ENCODE measurements at places on chromosomes 13 and 19. TPM values are rescaled to one million over a fixed set of nuclear protein-coding genes. Genes with fewer than 3 reads are reported as not detected.

GRCh38 chr13:44373601-44374347, at the start of gene SERP2:
Gene SERP2, plus strand, starts transcription at chr13:44373824. Its CDS starts 202 bp downstream, at chr13:44374026.
- H3K4me1 ChIP-seq, result peaks cover 10% of the 10 kb centered on the region
- H3K27ac ChIP-seq, result peak within 1 kb of the TSS; percentile 43
- peaks cover 30% of the 10 kb centered on the region for H3K27me3 ChIP-seq
- peak; percentile 31 for DNase-seq

DNA sequence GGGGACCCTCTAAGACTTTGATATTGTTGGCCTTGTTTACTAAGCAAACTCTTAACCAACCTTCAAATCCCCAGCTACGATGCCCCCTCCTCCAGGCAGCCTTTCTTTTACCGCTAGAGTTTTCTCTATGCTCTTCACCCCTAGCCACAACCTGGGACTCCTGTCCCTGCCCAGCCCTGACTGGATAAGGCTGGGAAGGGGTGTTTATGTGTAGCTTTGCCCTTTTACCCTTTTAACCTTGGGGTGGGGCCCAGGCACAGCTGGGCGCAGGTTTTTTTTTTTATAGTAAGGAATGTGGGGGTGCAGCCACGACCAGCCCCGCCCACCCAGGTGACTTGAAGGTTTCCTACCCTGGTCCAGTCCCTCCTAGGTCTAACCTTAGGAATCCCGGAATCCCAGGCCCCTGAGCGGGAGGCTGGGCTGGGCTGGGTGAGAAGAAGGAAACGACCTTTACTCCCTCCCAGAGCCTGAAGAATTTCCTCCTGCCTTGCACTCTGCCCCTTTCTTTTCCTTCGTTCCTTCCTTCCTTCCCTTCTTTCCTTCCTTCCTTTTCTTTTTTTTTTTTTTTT, 12.2 kb downstream of the TJP3 start:
- H3K36me3 ChIP-seq, result no peaks in the 10 kb centered on the region
- H3K4me3 ChIP-seq, result no peak overlapping the region
- DNase-seq, result no peak
- H3K4me1 ChIP-seq, result peaks cover 10% of the 10 kb centered on the region
- peaks cover 4% of the 10 kb centered on the region for H3K27me3 ChIP-seq

- H3K4me3 ChIP-seq, result no peak overlapping the region
- no peaks in the 10 kb centered on the region for H3K4me1 ChIP-seq
- no peaks in the 10 kb centered on the region for H3K36me3 ChIP-seq
- H3K27me3 ChIP-seq, result peaks cover 13% of the 10 kb centered on the region
- H3K27ac ChIP-seq, result no peak overlapping the region
These were observed 64.0 kb downstream of the ANKRD10 start for GRCh38 chr13:110850840-110851239.

DNA sequence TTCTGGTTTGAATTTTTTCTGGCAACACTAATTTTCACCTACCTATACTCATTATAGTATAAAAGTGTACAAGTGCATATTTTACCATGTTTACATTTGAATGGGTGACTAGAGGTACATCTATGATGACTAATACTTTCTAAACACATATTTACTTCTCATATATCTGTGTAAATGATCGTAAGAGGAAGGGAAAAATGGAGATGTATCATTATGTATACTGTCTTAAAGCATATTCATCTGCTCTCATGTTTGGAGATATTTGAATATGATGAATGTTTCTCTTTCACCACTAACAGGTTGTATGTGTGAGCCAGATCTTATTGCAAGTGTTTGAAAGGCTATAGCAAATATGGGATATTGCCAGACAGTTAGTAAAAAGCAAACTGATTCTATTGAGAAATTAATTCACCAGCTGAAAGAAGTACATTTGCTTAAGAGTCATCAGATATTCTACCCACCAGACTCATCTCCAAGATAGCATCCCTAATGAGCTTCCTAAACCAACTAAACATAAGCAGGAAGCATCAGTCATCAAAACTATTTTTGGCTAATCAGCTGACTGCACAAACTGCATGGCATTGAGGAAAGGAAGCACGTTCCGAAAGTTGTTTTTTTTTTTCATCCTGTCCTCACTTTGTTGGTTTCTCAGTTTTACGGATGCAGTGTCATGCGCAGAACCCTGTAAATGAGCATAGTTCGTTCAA, 738.2 kb downstream of the GPC5 start:
- H3K27ac ChIP-seq, result no peak overlapping the region
- H3K27me3 ChIP-seq, result no peaks in the 10 kb centered on the region
- H3K36me3 ChIP-seq, result no peaks in the 10 kb centered on the region

GRCh38 chr13:80555796-80556678, 215.1 kb upstream of the SPRY2 start:
- no peak overlapping the region for H3K4me3 ChIP-seq
- H3K36me3 ChIP-seq, result no peaks in the 10 kb centered on the region
- peaks cover 7% of the 10 kb centered on the region for H3K4me1 ChIP-seq
- no peaks in the 10 kb centered on the region for H3K27me3 ChIP-seq
- DNase-seq, result no peak

- no peaks in the 10 kb centered on the region for H3K27me3 ChIP-seq
- H3K27ac ChIP-seq, result no peak overlapping the region
- H3K36me3 ChIP-seq, result no peaks in the 10 kb centered on the region
- no peak overlapping the region for H3K4me3 ChIP-seq
- no peak for DNase-seq
These were observed 127.2 kb upstream of the GJB6 start for GRCh38 chr13:20359335-20359734.

- H3K4me1 ChIP-seq, result peaks cover 7% of the 10 kb centered on the region
- H3K27ac ChIP-seq, result no peak overlapping the region
- no peak overlapping the region for H3K4me3 ChIP-seq
These were observed 36.0 kb upstream of the KPNA3 start for GRCh38 chr13:49828453-49828852.

DNA sequence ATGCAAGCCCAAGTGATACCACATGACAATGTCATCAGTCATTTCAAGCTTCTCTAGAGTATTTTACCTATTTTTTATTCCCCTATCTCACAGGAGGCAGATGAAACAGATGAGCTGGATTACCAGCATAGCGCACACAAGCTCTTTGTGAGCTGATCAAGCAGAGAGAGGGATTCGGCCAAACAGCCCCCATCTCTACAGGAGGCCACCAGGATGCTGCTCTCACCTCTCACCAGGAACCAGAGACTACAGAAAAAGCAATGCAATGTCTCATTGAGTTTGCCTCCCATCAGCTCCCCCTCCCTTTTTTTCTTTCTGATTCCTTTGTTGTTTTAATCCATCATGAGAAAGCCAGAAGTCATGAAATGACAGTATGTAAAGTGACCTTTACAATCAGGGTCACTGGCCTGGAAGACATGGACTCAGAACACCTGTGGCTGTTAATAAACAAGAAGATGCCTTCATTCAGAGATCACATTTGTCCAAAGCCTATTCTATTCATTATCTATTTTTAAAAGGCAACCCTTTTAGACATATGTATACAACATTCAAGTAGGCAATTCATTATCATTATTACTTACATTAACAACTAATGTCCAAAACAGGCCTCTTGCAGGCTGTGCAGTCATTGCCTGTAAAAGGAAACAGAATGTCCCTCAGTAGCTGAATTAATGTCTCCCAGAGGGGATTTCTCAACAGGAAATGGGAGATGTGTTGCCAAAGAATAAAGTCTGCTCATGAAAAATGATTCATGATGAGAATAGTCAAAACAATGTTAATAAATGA, 656.6 kb downstream of the TBC1D4 start:
- DNase-seq, result no peak
- no peaks in the 10 kb centered on the region for H3K4me1 ChIP-seq
- H3K27me3 ChIP-seq, result no peaks in the 10 kb centered on the region
- H3K27ac ChIP-seq, result no peak overlapping the region
- H3K4me3 ChIP-seq, result no peak overlapping the region

- H3K4me3 ChIP-seq, result no peak overlapping the region
- H3K27ac ChIP-seq, result no peak overlapping the region
- no peak for DNase-seq
These were observed 37.8 kb downstream of the STOML3 start for GRCh38 chr13:38952827-38953226.

DNA sequence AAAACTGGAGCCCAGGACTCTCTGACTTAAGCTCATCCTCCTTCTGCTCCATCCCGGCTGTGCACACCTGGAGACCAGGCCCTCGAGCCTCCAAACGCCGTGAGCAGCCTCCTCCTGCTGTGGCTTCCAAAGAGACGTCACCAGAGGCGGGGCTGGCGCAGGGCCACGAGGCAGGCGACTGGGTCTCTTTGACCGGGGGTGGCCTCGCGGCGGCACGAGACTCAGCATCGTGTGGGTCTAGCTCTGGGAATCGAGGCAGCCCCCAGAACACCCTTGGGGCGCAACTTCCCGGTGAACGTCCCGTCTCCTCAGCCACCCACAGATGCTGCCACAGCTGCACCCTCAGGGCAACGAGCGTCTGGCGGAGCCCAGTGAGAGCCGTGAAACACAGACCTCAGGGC, 22.8 kb downstream of the RASA3 start:
- no peaks in the 10 kb centered on the region for H3K27me3 ChIP-seq
- H3K27ac ChIP-seq, result peak overlapping the region; percentile 90
- DNase-seq, result peak; percentile 73
- peaks cover 8% of the 10 kb centered on the region for H3K36me3 ChIP-seq
- H3K4me3 ChIP-seq, result peak overlapping the region; percentile 74

- DNase-seq, result no peak
- H3K27me3 ChIP-seq, result peaks cover 21% of the 10 kb centered on the region
- peaks cover 5% of the 10 kb centered on the region for H3K4me1 ChIP-seq
- no peak overlapping the region for H3K4me3 ChIP-seq
- H3K27ac ChIP-seq, result no peak overlapping the region
These were observed 351.2 kb downstream of the DNAJC15 start for GRCh38 chr13:43374621-43375020.

Gene APLP1
- total RNA-seq, result 2.3 TPM

Gene FBN3
- total RNA-seq, result not detected

Gene C19orf73
- 1.7 TPM for total RNA-seq

Gene GPR42
- total RNA-seq, result 0.54 TPM

Gene GPR18
- total RNA-seq, result 9.5 TPM

Gene CPAMD8
- 0.11 TPM for total RNA-seq
